ENCODE measurements at places on chromosomes 5 and 9.

DNA sequence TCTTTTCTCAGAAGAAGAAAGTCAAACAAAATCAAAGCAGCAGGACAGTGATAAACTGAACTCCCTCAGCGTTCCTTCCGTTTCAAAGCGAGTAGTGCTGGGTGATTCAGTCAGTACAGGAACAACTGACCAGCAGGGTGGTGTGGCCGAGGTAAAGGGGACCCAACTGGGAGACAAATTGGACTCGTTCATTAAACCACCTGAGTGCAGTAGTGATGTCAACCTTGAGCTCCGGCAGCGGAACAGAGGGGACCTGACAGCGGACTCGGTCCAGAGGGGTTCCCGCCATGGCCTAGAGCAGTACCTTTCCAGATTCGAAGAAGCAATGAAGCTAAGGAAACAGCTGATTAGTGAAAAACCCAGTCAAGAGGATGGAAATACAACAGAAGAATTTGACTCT lies 2.7 kb downstream of the CAMLG start:
- no peak for DNase-seq

GRCh38 chr5:141040093-141040770 lies 10.9 kb upstream of the PCDHB1 start:
- no peak for DNase-seq

DNA sequence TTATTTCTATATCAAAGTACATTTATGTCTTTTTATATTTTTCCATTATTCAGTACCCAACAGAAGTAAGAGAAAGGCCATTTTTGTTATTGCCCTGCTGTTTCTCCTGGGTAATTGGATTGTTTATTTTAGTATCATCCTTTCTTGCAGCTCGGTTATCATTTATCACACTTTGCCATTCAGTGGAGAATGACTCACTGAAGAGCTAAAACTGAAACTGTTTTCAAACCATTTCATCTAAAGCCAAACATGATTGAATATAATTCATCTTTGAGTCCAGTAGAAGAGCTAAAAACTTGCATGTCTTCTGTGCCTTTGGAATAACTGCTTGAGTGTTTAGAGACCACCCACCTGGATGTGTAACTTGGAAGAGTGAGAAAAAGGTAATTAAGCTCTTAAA lies 139.5 kb upstream of the PRDM9 start:
- DNase-seq: no peak

- no peak for DNase-seq
These were observed 129.7 kb upstream of the BOD1 start for GRCh38 chr5:173746047-173746646.

DNA sequence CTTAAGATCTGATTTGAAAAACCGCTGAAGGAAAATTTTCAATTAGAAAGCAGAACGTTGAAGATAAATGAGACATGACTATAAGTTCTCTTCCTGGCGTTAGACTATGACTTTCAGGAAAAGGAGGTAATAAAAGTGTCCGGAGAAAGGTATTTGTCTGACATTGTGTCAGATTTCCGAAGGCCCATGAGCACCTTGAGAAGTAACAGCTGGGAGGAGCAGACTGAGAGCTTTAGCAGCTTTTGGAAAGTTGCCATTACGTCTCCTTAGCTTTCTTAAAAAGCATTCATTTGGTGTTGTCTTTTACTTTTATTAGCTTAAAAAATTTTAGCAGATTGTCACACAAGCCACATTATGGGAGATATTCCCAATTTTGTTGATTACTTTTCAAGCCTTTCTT lies 363.5 kb downstream of the NDUFS4 start:
- no peak for DNase-seq

- peak; percentile 75 for DNase-seq
These were observed at the start of gene ANKRD18A for GRCh38 chr9:38620483-38621433. TSS of gene ANKRD18A (minus strand) at chr9:38620596. CDS start at chr9:38620285, 311 bp downstream.

DNA sequence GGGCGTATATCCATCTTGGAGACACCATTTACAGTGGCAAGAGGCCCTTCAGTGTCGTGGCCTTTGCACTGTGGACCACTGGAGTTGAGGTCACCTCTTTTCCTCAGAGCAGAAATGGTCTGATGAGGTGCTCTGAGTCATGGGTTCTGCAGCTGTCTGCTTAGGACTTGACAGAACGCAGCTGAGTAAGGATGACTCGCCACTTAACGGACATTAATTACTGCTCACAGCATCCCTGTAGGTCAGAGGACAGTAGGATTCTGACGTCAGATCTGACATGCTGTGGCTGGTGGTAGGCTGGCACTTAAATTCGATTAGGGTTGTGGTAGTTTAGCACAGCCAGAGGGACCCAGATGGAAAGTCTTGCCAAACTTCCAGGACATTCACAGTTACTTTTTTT lies 479.4 kb downstream of the DMAC1 start:
- no peak for DNase-seq

DNA sequence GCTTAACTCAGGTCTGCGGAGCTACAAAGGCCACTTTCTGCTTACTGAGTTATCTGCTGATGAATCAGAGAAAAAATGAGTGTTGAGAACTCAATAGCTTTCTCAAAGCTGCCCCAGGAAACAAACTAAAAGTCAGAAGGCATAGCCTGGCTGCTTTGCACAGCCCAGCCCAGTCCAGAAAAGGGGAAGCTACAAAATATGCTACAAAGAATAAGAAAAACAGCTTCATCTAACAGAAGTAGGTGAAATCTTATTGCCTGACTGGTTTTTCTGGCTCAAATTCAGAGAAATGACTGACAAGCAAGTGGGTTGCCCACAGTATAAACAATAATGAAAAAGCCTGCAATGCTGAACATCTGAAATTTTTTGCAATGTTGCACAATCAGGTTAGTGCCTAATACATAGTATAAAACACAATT lies 156.2 kb downstream of the PPP2R2B start:
- no peak for DNase-seq

DNA sequence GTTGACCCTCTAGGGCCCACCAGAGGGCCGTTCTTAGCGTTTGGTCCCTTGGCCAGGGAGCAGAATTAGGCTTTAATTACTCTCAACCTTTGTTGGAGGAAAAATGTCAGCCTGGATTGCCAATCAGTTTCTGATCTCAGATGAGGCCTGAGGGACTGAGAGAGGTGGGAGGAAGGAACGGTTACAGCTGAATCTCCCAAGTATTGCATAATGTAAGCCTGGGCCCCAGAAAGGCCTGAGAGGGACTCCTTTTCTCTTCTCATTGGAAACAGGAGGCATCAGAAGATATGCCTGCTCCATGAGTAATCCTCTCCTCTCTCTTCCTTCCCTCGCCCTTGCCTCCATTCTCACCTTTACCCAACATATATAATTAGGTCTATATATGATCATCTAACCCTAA lies 105.7 kb downstream of the INSYN2B start:
- no peak for DNase-seq

DNA sequence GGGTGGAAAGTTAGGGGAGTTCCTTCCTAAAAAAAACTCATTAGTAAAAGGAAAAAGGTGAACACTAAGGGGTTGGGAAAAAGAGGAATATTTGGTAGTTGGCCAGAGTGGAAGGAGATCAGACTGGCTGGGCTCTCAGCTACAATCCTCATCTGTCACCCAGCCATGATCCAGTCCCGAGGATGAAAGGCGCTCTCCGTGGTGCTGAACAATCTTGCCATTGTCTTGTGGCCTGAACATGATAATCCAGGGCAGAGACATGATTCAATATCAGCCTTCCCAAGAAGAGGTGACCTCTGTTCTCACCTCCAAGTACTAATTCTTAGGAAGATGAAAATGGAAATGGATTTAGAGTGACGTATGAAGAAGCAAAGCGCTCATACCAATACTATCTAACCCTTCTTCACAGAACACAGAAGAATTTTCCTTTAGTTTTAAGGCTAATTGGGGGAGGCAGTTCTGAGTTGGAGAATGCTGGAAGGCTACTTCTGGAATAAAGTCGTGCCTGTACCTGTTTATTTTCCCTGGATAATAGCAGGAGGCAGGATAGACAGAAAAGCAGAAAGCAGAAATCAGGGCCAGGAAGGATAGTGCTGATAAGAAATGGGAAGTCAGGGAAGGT lies 36.6 kb upstream of the MYORG start:
- DNase-seq: peak; percentile 18

DNA sequence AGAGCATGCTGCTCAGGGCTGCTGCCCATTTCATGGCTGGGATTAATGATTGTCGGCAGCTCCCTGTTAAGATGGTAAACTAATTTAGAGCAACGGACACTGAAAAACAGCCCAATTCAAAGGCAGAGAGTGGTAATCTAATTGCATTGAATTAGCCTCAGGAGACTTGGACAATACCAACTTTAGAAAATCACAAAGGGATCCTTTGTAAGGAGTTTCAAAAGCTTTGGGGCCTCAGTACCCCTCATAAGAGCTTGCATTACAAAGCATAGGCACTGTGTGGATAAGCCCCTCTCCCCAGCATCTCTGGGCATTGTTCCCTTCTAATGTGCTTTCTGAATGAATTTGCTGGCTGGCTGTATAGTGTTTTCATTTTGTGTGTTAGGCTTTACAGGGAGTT lies 6.7 kb downstream of the GLRA1 start:
- DNase-seq: no peak

DNA sequence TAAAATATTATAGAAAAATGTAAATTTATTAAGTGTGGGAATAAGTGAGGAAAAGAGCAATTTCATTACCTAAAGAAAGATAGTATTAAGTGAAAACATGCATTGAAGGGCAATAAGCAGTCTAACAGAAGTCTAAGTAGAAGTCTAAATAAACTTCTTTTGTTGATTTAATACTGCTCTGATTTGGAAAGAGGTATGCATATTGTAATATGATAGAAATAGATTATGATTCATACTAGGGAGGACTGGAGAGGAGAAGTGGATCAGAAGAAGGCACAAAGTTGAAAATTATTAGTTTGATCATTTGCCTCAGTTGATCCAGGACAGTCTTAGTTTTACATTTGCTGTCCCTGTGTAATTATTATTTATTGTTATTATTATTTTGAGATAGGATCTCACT lies 6.6 kb upstream of the ERBIN start:
- no peak for DNase-seq

- DNase-seq: no peak
These were observed 7.4 kb upstream of the SPINK13 start for GRCh38 chr5:148261221-148261620.

- no peak for DNase-seq
These were observed 675.9 kb downstream of the SEMA5A start for GRCh38 chr5:8869932-8870331.

DNA sequence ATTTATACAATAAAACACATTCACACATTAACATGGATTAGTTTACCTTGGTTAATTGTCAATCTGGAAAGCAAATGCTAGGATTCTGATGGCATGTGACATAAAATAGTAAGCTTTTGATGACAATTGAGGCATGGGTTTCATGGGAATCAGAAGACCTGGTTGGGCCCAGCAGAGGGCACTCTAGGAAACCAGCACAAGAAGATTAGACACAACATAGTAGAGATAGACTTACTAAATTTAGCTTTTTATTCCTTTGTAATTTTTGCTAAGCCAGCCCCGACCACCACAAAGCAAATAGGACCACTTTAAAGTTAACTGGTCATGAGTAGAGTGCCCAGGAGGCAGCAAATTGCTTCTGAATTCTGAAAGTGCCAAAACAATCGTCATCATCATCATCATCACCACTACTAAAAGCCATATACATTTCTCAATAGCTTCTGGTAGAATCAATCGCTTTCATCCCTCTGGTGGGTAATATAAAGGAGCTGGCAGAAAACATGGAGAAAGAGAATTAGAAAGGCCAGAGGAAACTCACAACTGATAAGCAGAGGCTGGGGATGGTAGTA lies 163.2 kb downstream of the ARRDC3 start:
- peak; percentile 33 for DNase-seq

DNA sequence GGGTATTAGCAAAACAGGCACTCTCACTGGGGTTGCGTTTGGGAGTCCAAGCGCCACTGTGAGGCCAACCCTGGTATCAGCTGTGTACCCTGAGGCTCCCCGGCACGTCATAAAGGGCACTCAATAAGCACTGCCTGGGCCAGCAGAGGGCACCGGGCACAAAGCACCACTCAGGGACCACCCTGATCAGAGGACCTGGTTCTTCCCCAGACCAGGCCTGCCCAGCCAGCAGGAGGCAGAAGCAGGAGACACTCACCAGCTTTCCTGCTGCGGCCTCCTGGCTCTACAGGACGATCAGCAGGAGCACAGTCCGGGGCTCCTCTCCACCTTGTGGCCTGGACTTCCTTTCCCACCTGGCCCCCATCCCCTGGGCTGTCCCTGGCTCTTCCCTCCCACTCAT lies 12.6 kb downstream of the MGAT1 start:
- peak; percentile 25 for DNase-seq

- DNase-seq: no peak
These were observed 585.0 kb downstream of the KIF4B start for GRCh38 chr5:155598552-155598951.

DNA sequence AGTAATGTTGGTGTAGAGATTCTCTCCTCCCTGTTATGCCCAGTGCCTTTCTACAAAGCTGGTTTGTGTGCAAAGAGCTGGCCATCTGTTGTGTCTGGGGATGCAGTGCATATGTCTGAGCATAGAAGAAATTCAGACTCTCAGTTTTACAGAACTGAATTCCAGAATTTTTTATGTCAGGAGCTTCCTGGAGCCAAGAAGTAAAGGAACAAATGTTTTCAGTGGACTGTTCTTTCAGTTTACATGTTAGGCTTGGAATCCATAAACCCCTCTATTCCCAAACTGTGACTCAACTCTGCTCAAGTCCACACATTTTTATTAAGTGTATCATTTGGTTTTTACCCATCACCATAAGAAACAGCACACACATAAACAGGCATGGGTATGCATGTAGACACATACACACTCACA lies 366.0 kb downstream of the BRINP1 start:
- DNase-seq: no peak

GRCh38 chr9:4086119-4087090 lies 213.5 kb downstream of the GLIS3 start:
- no peak for DNase-seq

GRCh38 chr5:1032551-1033027 lies 24.0 kb downstream of the NKD2 start:
- DNase-seq: no peak

- no peak for DNase-seq
These were observed 70.8 kb upstream of the SMIM23 start for GRCh38 chr5:171714851-171715250.

GRCh38 chr9:130707225-130707976 lies 13.8 kb downstream of the EXOSC2 start:
- peak; percentile 77 for DNase-seq

DNA sequence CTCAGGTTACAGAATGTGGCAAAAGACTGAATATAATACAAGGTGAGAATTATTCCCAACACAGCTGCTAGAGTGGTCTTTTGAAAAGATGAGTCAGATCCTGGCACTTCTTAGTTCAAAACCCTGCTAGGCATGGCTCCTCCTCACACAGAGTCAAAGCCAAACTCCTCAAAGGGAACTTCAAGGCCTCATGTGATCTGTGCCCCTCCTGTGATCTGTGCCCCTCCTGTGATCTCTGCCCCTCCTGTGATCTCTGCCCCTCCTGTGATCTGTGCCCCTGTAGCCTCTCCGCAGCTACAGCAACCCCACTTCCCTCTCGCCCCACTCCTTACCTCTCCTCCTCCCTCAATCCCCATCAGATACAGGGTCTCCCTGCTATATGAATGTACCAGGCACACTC lies 525.5 kb upstream of the CCNG1 start:
- DNase-seq: no peak

- no peak for DNase-seq
These were observed 92.5 kb downstream of the SIL1 start for GRCh38 chr5:139105621-139106071.

GRCh38 chr9:99796231-99796630 lies 25.5 kb upstream of the NR4A3 start:
- DNase-seq: no peak
